ENCODE measurements at places on chromosomes 3 and 15. TPM values are rescaled to one million over a fixed set of nuclear protein-coding genes. Genes with fewer than 3 reads are reported as not detected.

Gene GOLGA6L10
- 0.23 TPM for total RNA-seq

Gene LRRC31
- total RNA-seq = 1.7 TPM

Gene IL5RA
- 0.69 TPM for total RNA-seq

Gene OXTR
- total RNA-seq = 0.55 TPM

Gene STRA6
- not detected for total RNA-seq

Gene QARS1
- total RNA-seq = 172 TPM

Gene PCOLCE2
- 23.3 TPM for total RNA-seq

Gene RGMA
- total RNA-seq = 4.1 TPM

Gene ISL2
- total RNA-seq = not detected

Gene GABRA5
- total RNA-seq = not detected

Gene FETUB
- total RNA-seq = not detected

Gene TFDP2
- 26.7 TPM for total RNA-seq

Gene CCR8
- total RNA-seq = not detected

Gene PPCDC
- 13.1 TPM for total RNA-seq

Gene MAP1A
- total RNA-seq = 2.3 TPM

Gene CPN2
- not detected for total RNA-seq

Gene PCCB
- 32.6 TPM for total RNA-seq

Gene CPEB1
- 2.5 TPM for total RNA-seq

Gene SIDT1
- total RNA-seq = 3.5 TPM

Gene KBTBD12
- 1.3 TPM for total RNA-seq

Gene C3orf70
- total RNA-seq = 4.1 TPM

Gene VEPH1
- 139 TPM for total RNA-seq

Gene MEGF11
- total RNA-seq = 3.0 TPM

Data from upper lobe of right lung (tissue), 1 donor.